Transverse colon (tissue), 4 donors: ENCODE measurements at places on chromosomes 6 and 20.

DNA sequence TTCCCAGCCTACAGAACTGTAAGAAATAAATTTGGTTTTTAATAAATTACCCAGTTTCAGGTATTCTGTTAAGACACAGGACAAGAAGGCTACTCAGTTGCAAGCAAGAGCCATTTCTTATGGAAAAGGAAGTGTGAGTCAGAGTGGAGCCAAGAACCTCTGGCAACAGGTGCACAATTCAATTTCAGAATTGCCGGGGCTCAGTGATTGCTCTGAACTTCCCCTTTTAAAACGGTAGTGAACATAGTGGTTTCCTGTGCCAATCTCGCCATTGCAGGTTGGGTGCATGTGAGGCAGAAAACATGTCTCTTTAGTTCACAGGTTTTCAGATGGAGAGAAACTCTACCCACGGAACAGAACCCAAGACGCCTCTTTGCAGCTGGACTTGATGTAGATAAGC, 16.4 kb downstream of the PIGT start:
- DNase-seq, result no peak

DNA sequence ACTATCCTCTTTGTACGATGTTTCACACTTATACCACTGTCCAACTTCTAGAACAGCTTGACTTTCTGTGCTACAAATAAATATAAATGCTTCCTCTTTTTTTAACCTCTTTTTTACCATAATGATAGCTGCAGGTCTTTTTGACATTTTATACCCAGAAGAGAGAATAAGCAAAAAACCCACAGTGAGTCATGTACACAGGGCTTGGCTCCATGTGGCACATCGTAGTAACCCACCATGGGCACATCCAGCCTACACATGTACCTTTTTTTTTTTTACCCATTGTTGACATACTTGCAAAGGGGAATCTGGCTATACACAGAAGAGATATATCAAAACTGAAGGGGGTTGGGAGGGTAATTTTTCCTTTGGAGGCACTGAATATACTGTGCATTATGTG, 59.5 kb upstream of the RSPO3 start:
- no peak for DNase-seq

DNA sequence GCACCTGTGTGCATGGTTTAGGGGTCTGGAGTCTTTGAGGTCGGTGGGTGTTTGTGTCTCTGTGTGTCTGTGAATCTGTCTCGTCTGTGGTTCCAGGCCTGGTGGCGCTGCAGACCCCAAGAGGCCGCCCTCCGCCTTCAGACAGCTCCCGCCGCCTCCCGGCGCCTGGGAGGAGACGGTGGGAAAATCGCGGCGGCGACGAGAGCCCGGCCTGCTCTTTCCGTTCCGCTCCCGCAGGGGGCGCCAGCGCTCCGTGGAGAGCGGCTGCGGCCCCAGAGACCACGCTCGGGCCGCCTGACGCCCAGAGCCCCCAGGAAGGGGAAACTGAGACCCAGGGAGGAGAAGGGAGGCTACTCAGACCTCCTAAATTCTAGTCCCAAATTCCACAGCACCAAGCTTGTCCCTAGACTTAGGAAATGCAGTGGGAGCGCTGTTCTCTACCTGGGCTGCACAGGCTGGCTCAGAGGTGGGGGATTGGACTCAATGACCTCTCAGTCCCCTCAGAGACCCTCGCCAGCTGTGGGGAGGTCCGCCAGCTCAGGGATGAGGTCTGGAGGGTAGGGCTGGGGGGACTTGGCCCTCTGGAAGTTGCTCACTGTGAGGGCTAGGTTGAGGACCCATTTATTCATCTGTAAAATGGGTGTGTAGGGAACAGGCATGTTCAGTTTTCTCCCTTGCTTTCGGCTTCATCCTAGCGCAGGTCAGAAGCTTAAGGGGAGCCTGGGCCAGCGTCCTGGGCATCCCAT, 36.9 kb upstream of the BLCAP start:
- DNase-seq, result peak; percentile 44

DNA sequence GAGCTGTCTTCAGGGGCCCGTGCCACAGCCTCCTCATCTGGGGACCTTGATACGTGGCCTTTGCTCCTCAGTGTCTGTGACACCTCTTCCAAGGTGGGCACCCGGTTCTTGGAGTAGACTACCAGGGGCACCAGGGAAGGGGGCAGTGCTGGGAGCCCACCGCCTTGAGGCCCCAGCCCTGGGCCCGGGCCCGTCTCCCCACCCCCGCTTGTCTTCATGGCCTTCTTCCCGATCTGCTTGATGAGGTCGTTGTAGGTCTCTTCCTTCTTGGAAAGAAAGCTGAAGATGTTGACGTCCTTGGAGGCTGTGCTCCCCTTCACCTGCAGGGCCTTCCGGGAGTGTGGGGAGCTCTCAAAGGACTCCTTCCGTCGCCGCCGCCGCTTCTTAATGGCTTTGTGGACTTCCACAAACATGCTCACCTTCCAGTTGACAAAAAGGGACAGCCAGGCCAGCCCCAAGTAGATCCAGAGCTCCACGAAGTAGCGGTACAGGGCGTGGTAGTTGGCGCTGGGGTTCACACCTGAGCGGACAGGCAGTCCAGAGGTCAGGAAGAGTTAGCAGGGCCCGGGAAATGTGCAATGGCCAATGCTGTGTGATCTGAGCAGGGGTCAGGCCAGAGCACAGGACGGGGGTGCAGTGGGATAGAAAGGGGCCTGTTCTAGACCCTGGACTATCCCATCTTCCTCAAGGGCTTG, 37.9 kb downstream of the KCNK5 start:
- DNase-seq, result peak; percentile 47

- no peak for DNase-seq
Observed at GRCh38 chr6:168925671-168926070, 328.0 kb downstream of the THBS2 start.
